ENCODE measurements at places on chromosomes 7 and 10. TPM values are rescaled to one million over a fixed set of nuclear protein-coding genes. Genes with fewer than 3 reads are reported as not detected.

Gene CLCN1
- not detected for total RNA-seq

Gene ADCK2
- 43.5 TPM for total RNA-seq

- DNase-seq, result peak; percentile 57
Measured at GRCh38 chr7:54995610-54996363, 23.0 kb upstream of the EGFR start.

Gene MUC12
- total RNA-seq, result 2.5 TPM

DNA sequence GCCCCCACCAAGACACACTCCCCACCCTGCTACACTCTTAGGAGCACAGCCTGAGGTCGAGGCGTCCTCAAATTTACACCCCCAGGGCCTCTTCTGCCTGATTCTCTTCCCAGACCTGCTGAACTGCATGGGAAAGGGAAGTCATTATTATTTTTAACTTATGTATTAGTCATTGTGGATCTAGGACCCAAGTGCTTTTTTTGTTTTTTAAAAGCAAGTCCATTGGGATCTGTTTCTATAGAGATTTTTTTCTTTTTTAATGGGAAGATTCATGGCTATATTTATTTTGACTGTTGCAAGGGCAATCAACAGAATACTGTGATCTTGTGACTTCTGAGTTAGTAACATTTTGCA is 203.8 kb downstream of the ZMYND11 start:
- no peak for DNase-seq

- no peak for DNase-seq
Measured at GRCh38 chr7:25726781-25727311, 425.2 kb upstream of the NFE2L3 start.

- DNase-seq, result no peak
Measured at GRCh38 chr7:138338361-138338760, 121.7 kb upstream of the TRIM24 start.

DNA sequence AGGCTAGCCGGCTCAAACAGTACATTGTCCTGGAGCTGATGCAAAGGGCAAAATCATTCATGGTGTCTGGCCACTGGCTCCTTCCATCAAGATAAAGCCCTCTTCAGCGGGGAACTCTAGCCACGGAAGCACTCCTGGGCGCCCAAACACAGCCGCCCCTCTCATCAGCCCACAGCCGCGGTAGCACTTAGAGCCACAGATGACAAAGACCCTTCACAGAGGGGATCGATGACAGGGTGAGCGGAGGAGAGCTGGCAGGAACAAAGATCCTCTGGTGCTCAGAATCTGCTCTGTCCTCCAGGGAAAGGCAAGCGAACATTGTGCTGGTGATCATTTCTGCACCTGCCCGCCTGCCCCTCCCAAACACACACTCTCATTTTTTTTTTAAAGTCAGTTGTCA is 222.2 kb upstream of the NRP1 start:
- DNase-seq, result no peak

DNA sequence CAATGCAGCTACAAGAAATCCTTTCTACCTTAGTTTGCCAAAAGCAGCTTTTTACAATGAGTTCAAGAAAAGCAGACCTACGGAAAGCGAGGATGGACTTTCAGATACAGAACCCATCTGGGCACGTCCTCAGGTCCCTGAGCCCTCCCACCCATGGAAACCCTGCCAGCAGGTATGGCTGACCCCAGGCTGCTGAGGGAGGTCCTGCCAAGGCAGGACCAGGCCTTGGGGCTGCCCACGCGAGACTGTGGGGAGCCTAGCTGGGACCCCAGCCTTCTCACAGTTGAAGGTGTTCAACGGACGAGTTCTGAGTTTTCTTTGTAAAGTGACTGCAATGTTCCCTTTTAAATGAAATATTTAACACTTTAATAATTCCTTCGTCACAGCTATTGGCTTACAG is 245.0 kb downstream of the MGMT start:
- DNase-seq, result no peak
